ENCODE measurements at places on chromosomes 4 and X.

DNA sequence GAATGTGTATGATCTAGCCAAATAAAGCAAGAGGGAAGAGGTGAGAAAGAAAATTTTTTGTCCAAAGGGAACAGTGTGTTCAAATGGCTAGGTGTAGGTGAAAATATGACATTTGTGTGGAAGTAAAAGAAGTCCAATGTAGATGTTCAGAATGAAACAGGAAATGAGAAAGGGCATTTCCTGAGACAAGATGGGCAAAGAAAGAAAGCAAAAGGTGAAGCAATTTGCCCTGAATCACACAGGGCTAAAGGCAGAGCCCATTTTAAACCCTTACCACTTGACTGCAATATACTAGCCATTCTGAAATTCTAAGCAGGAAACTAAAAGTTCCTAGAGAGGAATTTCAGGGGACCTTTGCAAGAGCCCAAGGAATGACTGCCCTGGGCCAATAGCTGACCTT lies 36.0 kb downstream of the CLOCK start:
- H3K27ac ChIP-seq = no peak overlapping the region
- no peaks in the 10 kb centered on the region for H3K4me1 ChIP-seq
- H3K27me3 ChIP-seq = no peaks in the 10 kb centered on the region

- no peaks in the 10 kb centered on the region for H3K4me1 ChIP-seq
- DNase-seq = no peak
- H3K4me3 ChIP-seq = no peak overlapping the region
- no peaks in the 10 kb centered on the region for H3K36me3 ChIP-seq
- no peak overlapping the region for H3K27ac ChIP-seq
These were observed 171.9 kb downstream of the MAD2L1 start for GRCh38 chr4:119894650-119895208.

- H3K36me3 ChIP-seq = no peaks in the 10 kb centered on the region
- H3K27me3 ChIP-seq = no peaks in the 10 kb centered on the region
- H3K27ac ChIP-seq = no peak overlapping the region
- DNase-seq = no peak
- no peaks in the 10 kb centered on the region for H3K4me1 ChIP-seq
These were observed 100.2 kb upstream of the GRIA3 start for GRCh38 chrX:123083924-123084323.

DNA sequence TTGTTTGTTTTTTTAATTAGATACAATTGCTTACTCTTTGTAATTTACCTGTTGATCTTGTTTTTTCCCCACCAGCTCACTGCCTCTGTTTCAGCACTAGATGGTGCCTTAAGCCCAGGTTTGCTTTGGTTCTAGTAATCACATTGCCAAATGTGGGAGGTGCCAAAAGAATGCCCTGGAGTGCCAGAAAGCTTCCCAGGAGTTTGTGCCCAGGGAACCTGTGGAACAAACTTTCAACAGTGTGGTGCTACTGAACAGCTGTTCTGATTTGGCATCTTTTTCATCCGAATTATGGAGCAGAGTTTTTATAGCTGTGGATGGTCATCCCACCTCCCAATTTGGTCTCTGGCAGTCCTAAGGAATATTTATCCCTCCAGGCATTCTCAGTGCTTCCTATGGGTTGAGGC lies 1000.7 kb downstream of the STIM2 start:
- peak; percentile 49 for DNase-seq
- no peaks in the 10 kb centered on the region for H3K4me1 ChIP-seq
- H3K27me3 ChIP-seq = no peaks in the 10 kb centered on the region
- no peak overlapping the region for H3K4me3 ChIP-seq

DNA sequence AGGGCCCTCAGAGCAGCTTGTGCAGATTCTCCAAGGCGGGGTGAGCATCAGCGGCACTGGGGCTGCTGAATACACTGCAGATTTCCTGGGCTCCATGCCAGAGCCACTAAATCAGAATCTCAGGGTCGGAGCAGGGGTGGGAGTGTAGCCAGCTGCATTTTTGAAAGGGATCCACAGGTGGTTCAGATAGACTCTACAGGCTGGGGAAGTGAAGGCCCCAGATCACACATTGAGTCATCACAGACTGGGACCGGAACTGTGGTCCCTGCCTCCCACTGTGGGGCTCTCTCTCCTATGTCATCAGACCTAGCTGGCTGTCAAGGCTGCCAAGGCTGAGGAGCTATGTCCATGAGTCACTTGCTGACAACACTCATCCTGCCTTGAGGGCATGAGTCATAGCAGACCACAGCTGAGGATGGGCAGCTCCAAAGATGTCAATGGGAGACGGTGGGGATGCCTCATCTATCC lies 162.3 kb upstream of the MAMLD1 start:
- H3K4me1 ChIP-seq = no peaks in the 10 kb centered on the region
- no peak overlapping the region for H3K27ac ChIP-seq
- DNase-seq = no peak
- no peak overlapping the region for H3K4me3 ChIP-seq
- no peaks in the 10 kb centered on the region for H3K27me3 ChIP-seq

- H3K27me3 ChIP-seq = no peaks in the 10 kb centered on the region
- no peak overlapping the region for H3K27ac ChIP-seq
- no peak overlapping the region for H3K4me3 ChIP-seq
- peaks cover 6% of the 10 kb centered on the region for H3K4me1 ChIP-seq
- H3K36me3 ChIP-seq = no peaks in the 10 kb centered on the region
These were observed 169.1 kb upstream of the FTHL17 start for GRCh38 chrX:31240982-31241381.

GRCh38 chr4:152422817-152423320 lies 113.0 kb downstream of the FBXW7 start:
- H3K27ac ChIP-seq = no peak overlapping the region
- H3K27me3 ChIP-seq = no peaks in the 10 kb centered on the region
- no peaks in the 10 kb centered on the region for H3K36me3 ChIP-seq

DNA sequence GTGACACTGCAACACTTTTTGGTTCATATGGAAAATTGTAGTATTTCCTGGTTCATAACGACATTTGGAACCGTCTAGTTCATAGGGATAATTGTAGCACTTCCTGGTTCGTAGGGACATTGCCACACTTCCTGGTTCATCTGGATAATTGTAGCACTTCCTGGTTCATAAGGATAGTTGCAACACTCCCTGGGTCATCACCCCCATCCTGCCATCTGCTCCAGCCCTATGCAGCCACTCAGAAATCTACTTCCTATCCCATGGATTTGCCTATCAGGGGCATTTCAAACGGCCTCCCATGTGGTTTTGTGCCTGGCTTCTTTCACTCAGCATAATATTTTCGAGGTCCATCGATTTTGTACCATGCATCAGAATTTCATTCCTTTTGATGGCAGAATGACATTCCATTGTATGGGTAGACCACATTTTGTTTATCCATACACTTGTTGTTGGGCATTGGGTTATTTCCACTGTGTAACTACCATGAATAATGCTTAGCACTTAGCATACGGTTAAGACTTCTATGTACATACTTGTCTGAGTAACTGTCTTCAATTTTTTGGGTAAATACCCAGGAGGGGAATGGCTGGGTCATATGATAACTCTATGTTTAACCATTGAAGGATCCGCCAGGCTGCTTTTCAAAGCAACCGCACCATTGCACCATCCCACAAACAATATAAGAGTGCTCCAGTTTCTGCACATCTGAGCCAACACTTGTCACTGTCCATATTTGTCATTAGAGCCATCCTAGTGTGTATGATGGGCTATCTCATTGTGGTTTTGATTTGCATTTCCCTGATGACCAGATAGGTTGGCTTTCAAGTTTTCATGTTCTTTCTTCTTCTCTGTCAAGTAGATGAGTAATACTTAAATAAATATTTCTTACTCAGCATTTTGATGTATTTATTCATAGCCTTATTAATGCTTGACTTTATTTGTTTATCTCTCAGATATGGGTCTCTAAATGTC lies 58.3 kb upstream of the CD99 start:
- H3K27ac ChIP-seq = no peak overlapping the region
- no peaks in the 10 kb centered on the region for H3K4me1 ChIP-seq
- no peak overlapping the region for H3K4me3 ChIP-seq
- DNase-seq = no peak
- H3K36me3 ChIP-seq = peaks cover 14% of the 10 kb centered on the region

GRCh38 chr4:147620315-147620714 lies 3.1 kb downstream of the TMEM184C start:
- H3K4me1 ChIP-seq = no peaks in the 10 kb centered on the region
- no peak overlapping the region for H3K27ac ChIP-seq
- H3K27me3 ChIP-seq = no peaks in the 10 kb centered on the region
- DNase-seq = no peak

- H3K4me1 ChIP-seq = no peaks in the 10 kb centered on the region
- H3K36me3 ChIP-seq = no peaks in the 10 kb centered on the region
- no peak for DNase-seq
- H3K4me3 ChIP-seq = no peak overlapping the region
- H3K27me3 ChIP-seq = no peaks in the 10 kb centered on the region
These were observed 23.2 kb upstream of the ANXA3 start for GRCh38 chr4:78528327-78528726.

DNA sequence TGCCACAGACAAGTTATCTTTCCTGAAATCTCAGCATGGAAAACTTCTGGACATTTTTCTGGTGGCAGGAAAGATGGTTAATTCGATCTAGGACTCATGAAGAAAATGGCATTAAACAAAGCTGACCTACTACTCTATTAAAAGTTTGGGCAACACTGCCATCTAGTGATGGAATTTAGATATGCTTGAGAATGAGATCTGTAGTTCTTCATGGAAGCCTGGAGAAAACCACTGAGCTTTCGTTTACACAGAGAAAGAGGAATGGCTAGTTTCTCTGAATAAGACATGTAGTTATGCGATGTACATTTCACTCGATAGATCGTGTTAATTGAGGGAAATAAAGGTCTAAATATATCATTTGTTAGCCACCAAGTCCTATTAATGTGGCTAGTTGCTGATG lies 51.7 kb upstream of the CHRDL1 start:
- no peaks in the 10 kb centered on the region for H3K4me1 ChIP-seq
- no peak overlapping the region for H3K4me3 ChIP-seq
- no peaks in the 10 kb centered on the region for H3K27me3 ChIP-seq

DNA sequence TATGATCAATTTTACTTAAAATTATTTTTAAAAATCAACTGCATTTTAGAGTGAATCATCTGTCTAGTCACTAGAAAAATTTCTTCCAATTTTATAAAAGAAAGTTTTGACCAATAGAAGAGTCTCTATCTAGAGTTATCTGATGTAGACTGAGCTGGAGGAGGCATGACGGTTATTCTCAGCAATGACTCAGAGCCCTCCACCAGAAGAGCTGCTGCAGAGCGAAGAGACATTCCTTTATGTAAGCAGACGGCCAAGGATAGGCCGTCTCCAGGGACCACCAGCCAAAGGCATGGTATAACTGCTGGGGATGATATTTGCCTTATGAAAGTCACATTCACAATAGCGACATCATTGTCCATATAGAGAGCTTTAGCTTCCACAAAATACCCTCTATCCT lies 23.0 kb downstream of the LDB2 start:
- no peaks in the 10 kb centered on the region for H3K36me3 ChIP-seq
- H3K4me3 ChIP-seq = no peak overlapping the region
- no peaks in the 10 kb centered on the region for H3K27me3 ChIP-seq
- no peak overlapping the region for H3K27ac ChIP-seq

DNA sequence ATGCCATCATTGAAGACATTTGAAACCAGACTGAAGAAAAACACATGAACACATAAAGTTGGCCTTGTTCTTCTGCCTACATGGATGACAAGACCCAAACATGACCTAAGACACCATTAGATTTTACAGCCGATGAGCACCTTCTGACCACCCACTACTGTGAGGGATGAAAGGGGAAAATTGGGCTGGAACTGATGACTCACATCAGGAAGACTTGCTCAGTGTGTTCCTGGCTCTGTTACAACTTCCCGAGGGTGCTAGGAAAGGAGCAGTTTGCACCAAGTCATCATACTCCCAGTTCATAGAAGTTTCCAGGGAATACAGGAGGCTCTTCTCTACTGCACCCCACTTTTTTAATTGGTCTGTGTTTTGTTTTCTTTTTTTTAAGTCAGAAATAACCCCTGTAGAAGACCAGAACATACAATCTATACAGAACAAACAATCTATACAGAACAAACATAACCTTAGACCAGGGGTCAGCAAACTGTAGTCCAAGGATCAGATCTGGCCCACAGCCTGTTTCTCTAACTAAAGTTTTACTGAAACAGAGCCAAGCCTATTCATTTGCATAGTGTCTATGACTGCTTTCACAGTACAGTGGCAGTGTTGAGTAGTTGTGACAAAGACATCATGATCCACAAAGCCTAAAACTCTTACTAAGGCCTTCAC lies 25.3 kb downstream of the BTC start:
- no peak overlapping the region for H3K27ac ChIP-seq
- no peaks in the 10 kb centered on the region for H3K36me3 ChIP-seq
- no peaks in the 10 kb centered on the region for H3K27me3 ChIP-seq
- H3K4me1 ChIP-seq = no peaks in the 10 kb centered on the region
- DNase-seq = no peak
- no peak overlapping the region for H3K4me3 ChIP-seq

- DNase-seq = no peak
- peaks cover 6% of the 10 kb centered on the region for H3K4me1 ChIP-seq
- no peak overlapping the region for H3K27ac ChIP-seq
- no peak overlapping the region for H3K4me3 ChIP-seq
These were observed 240.1 kb downstream of the STIM2 start for GRCh38 chr4:27100713-27101112.

DNA sequence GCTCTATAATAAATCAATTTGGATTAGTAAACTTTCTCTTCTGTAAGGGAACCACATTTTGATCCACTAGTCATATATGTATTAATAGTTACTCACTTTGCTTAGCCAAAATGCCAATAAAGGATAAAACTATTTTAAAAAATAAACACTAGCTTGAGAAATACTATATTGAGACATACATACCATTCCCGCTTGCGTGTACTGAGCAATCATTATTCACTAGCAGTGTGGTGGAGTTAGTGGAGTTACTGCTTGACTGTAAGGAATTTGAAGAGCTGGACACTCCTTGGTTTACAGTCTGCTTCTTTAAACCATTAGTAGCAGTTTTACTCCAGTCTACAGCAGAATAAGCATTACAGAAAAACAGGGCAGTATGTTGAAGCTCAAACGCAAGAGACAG lies 10.8 kb upstream of the PHKA2 start:
- no peaks in the 10 kb centered on the region for H3K36me3 ChIP-seq
- no peak for DNase-seq
- H3K27ac ChIP-seq = no peak overlapping the region
- no peaks in the 10 kb centered on the region for H3K4me1 ChIP-seq
- H3K4me3 ChIP-seq = no peak overlapping the region
- no peaks in the 10 kb centered on the region for H3K27me3 ChIP-seq

DNA sequence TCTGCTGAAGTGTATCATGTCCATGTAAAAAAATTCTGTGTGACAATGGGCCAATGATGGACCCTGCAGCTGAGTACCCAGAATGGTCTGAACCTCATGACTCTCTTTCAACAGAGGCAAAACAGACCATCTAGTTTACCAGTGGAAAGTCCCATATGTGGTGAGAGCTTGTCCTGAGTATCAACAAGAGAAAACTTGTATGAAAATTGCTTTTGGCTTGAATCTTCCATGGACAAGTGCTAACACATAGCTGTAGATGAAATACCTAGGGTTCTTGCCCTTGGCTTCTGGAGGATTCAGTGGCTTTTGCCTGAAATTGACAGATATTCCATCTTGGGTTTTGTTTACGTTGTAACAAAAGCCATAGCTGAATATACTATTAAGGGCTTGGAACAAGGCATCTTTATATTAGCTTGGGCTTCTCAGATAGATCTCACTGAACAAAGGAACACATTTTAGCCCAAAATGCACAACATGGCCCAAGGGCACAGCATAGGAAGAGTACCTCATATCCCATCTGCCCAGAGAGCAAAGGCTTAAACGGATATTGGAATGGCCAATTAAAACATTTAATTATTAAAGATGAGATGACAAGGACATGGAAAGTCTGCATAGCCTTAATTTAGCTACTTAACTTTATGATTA lies 128.5 kb upstream of the HPGD start:
- no peak for DNase-seq
- no peak overlapping the region for H3K4me3 ChIP-seq
- no peaks in the 10 kb centered on the region for H3K36me3 ChIP-seq
- H3K27ac ChIP-seq = no peak overlapping the region
- H3K27me3 ChIP-seq = no peaks in the 10 kb centered on the region
